ENCODE measurements at places on chromosomes 6 and 20.
A peak's percentile ranks its signal among the peaks of the same experiment; 100 is the strongest.

DNA sequence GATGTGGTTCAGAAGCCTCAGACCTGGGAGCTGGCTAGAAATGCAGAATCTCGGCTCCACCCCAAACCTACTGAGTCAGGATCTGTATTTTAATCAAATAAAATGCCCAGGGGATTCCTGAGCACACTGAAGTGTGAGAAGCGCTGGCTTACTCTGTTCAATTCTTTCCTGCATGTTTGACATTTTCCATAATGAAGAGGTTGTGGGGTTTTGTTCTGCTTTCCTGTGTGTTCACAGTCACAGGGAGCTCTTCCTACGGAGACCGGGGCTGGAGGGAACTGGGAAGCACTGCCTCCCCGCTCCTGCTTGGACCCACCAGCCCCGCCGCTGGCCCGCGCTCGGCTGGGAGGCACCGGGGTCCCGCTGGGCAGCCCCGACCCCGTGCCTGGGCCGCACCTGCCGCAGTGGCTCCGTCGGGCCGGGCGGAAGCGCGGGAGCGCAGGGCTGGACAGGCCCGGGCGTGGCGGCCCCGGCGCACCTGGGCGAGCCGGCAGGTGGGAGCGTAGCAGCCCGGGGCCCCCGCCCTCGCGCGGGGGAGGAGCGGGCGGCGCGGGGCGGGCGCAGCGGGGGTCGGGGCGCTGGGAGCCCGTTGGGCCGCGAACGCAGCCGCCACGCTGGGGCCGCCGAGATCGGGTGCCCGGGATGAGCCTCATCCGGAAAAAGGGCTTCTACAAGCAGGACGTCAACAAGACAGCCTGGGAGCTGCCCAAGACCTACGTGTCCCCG is at the start of gene MAPK13:
TSS of gene MAPK13 (plus strand) at position 573 of the 726 bp plus-strand sequence. CDS start at position 643, 70 bp downstream.
- no peak for DNase-seq

- DNase-seq: peak; percentile 79
Measured at GRCh38 chr6:34601706-34602105, 45.6 kb upstream of the SPDEF start.

DNA sequence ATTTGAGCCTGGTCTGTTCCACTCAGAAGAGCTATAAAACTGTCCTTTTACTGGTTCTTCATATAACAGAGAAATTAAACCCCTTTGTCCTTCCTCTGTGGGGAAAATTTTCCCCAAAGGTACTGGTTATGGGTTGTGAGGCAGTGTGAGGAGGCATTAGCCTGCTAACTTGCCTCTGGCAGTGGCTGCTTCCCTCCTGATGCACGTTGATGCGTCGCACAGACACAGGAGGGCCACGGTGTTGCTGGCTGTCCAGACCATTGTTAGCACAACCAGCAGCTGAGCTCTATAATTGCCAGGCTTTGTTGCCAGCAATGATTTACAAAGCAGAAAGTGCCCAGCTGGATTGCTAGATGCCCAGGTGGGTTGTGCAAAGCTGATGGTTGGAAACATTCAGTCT is 10.1 kb downstream of the AAR2 start:
- no peak for DNase-seq

DNA sequence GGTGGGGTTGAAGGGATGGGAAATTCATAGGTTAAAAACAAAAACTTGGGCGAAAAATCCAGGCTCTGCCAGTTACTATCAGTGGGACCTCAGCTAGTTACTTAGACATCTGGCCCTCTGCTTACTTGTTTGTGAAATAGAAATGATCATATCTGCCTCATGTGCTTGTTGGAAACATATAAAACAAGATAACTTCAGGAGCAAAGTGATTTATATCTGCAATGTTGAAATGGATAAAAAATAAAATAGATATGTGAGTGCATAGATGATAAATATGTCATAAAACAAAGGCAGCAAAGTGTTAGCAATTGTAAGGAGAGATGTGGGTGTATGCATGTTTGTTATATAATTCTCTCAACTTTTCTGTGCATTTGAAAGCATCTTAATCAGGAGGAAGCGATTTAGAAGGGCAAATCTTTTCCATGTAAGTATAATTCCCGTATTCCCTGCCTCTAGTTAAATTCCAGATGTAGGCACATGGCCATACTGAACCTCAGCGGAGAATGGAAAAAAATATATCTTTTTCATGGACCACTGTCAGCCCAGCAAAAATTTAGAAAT is 579.0 kb upstream of the FLRT3 start:
- no peak for DNase-seq

GRCh38 chr6:144899161-144899560 is 614.0 kb downstream of the UTRN start:
- no peak for DNase-seq

DNA sequence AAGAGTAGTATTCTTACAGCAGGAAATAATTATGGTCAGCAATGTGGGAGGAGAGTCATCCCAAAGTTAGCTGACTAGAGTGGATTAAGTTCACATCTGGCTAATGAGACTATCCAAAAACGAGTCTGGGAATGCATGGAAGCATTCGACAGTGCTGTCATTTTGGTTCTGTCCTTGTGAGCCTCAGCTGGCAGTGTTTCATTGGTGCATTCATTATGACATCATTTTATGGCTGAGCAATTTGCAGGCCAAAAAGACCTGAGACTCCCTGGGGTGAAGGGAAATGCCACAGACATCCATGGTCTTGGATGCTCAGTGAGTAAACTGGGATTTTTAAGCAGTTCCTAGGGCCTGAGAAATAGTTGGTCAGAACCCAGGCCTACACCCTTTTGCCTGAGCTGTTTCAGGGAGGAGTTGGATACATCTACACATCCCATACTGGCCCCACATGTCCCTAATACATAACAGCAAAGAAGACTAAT is 196.4 kb upstream of the CCN2 start:
- DNase-seq: no peak

- no peak for DNase-seq
Measured at GRCh38 chr6:81557811-81558210, 194.7 kb downstream of the TENT5A start.

DNA sequence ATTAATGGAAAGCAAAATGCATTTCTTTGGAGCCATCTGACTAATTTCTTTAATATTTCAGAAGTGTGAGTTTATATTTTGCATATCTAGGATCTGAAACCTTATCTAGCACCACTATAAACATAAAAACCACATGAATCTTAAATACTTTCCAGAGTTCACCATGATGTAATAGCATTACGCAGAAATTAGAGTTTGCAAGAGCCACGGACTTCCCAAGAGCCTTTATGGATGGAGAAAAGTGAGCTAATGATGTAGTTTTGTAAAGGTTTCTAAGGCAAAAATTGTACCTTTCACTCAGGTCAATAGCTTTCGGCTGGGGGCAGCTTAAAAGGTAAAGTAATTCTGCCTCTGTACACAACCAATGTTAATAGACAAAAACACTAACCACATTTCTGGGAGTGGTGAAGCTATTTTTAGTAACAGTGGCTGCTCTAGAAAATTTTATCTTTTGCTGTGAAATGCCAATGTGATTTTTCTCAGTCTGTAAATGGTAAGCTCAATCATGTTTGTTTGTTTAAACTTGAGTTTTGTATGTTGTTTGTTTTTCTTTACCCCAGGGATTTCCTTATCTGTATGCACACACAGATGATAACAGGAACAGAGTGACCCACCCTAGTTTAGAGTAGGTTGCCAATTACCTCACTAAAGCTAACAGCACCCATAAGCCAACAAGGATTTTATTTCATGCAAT is 80.5 kb downstream of the FILIP1 start:
- no peak for DNase-seq

DNA sequence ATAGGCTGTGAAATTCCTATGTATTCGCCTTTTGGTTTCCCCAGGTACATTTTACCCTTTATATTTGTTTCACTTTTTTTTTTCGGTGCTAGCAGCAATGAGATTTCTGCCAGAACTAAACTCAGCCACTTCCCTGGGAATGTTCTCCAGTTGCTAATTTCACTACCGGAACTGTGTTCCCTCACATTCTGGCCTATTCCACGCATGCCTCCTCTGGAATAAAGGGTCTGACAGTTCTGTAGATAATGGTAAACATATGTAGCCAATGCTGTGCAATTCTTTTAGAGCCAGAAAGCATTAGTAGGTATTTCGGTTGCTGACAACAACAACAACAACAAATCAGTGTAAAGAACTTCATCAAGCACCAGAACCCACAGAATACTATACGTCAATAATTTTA is 96.1 kb upstream of the TBX18 start:
- DNase-seq: no peak

Data from Ammon's horn (tissue), 1 donor.